B cell (primary cell): ENCODE measurements at places on chromosomes 1 and 21.

- no peak for DNase-seq
Measured at GRCh38 chr1:192225703-192226102, 67.4 kb downstream of the RGS18 start.

GRCh38 chr1:38641661-38642060 lies 217.9 kb downstream of the RRAGC start:
- no peak for DNase-seq

GRCh38 chr1:35884934-35885333 lies 1.9 kb downstream of the AGO1 start:
- DNase-seq = no peak

GRCh38 chr1:164433141-164433817 lies 125.7 kb upstream of the PBX1 start:
- no peak for DNase-seq

DNA sequence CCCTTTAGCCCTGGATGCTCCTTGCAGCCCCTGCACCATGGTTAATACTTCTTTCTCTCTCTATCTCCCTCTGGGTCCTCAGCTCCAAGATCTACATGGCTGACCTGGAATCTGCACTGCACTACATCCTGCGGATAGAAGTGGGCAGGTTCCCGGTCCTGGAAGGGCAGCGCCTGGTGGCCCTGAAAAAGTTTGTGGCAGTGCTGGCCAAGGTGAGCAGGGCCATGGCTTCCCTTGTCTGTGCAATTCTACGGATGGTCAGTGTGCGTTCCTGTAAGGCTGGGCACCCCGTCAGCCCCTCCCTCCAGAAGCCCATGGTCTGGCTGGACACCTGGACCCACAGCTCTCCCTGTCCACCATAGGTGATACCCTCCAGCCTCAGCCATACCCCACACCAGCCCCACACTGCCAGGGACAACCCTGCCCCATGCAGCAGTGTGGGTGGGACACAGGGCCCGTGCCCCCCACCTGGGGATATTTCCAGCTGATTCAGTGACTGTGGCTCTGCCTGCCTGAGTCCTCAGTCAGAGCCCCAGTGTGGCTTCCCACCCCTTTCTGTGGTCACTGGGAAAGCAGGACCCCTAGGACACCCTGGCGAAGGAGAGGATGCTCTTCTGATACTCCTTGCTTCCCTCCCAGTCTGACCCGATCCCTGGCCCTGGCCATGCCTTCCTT lies 31.4 kb downstream of the QSOX1 start:
- no peak for DNase-seq

DNA sequence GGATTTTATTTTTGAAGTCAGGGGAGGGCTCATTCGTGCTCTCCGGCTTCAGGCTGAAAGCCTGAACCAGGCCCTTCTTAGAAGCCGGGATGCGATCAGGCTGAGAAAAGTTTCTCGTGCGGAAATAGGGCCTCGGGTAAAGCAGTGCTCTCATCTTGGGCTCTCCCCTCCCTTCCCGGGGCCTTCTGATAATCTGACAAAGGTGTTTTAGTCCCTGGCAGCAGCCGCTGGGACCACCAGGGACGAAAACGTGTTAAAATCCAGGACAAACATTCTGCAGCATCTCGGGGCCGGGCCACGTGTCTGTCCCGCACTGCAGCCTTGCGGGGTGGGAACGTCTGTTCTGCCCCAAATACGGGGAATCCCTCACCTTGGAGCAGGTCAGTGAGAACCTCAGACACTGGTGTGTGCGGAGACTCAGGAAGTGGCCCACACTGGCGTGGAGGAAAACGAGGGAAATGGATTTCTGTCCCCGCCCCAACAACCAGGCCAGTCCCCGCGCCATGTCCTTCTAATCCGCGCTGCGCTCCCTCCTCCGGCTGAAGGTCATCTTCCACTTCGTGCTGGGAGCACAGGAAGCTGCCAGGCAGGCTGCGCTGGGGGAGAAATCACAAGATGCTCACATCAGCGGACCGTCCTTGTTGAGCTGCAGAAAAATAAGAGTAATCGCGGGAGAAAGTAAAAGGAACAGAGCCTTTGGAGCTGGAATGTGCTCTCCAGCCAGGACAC lies 16.6 kb upstream of the AJAP1 start:
- DNase-seq = no peak

DNA sequence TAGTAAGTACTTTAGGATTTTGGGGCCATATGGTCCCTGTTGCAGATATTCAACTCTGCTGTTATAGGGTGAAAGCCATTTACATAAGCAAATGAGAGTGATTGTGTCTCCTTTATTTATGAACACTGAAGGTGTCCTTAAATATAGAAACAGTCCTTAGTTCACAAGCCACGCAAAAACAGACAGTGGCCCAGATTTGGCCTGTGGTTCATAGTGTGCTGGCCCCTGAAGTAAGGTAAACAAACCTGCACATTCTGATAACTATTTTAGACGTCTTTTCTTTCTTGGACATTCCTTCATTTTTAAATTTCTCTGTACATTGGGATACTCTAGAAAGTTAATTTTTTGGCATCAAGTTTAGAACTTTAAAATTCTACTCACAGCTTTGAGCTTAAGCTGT lies 23.5 kb downstream of the RAP1A start:
- DNase-seq = no peak

- DNase-seq = no peak
Measured at GRCh38 chr1:180636138-180636537, 4.3 kb downstream of the XPR1 start.

GRCh38 chr21:44992608-44993031 lies 52.8 kb downstream of the SLX9 start:
- DNase-seq = no peak

- DNase-seq = no peak
Measured at GRCh38 chr21:34157521-34157920, 84.1 kb downstream of the MRPS6 start.

- DNase-seq = no peak
Measured at GRCh38 chr1:85313888-85314696, 37.7 kb upstream of the BCL10 start.

DNA sequence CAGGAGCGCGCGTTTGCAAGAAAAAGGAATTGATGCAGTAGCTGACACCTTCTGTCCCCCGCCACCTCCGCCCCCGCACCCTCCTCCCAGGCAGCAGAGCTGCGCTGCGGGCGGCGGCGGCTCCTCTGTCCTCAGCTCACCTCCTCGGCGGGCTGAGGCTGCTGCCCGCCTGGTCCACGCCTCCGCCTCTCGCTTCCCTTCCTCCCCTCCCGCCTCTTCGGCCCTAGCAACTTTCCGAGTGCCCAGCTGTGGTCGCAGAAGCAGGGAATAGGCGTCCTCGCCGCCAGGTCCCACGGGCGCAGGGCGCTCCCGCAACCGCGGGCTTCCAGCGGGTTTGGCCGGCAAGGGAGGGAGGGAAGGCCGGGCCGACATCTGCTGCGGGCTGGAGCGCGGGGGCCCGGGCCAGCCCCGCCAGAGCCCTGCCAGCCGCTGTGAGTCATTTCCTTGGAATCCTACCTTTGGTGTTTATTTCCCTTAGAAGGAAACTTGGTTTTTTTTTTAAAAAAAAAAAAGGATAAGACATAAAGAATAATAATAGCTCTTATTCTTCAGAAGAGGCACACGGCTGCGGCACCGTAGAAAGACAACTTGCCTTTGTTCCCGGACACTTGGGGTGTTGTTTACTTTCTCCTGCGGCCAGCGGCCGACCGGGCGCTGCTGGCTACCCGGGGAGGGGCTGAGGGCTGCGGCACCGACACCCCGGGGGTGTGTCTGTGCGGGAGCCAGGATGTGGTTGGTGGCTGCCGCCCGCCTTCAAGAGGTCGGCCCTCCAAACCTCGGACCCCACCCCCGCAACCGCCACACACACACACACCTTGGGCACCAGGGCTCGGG lies 1.1 kb downstream of the SERTAD4 start:
- peak; percentile 12 for DNase-seq

- no peak for DNase-seq
Measured at GRCh38 chr1:94646786-94647555, 105.4 kb upstream of the F3 start.

GRCh38 chr1:168822911-168823310 lies 93.9 kb upstream of the DPT start:
- DNase-seq = no peak

- DNase-seq = no peak
Measured at GRCh38 chr1:212945463-212946160, 4.7 kb upstream of the VASH2 start.

GRCh38 chr1:36199934-36200741 lies 24.1 kb upstream of the THRAP3 start:
- DNase-seq = no peak

DNA sequence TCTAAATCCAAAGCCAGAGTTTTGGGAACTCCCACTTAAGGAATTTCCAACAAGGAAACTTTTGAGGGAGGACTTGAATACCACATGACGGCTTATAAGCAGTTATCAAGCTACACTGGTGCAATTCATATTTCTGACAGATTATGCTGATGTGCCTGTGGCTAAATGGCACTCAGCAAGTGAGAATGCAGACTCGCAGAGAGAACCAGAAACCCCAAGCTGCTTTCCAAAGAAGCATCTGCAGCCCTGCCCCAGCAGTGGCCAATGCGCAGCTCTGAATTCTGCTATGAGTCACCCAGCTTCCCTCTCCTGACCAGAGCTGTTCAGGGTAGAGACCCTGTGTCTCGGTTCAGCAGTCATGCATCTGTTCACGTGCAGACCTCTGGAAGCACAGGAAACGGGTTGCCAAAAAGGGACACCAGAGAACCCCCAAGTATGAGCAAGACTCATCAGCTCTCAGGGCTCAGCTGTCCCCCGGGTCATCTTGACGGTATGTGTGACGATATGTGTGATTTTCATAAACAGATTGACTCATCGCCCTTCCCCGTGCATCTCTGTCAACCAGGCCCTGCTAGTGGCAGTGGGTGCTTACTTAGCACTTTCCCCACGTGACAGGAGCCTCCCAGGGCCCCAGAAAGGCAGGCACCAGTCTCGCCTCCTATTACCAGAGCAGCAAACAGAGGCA lies 76.3 kb downstream of the ITPKB start:
- peak; percentile 96 for DNase-seq

GRCh38 chr1:12539320-12539704 lies 78.7 kb downstream of the DHRS3 start:
- DNase-seq = no peak

DNA sequence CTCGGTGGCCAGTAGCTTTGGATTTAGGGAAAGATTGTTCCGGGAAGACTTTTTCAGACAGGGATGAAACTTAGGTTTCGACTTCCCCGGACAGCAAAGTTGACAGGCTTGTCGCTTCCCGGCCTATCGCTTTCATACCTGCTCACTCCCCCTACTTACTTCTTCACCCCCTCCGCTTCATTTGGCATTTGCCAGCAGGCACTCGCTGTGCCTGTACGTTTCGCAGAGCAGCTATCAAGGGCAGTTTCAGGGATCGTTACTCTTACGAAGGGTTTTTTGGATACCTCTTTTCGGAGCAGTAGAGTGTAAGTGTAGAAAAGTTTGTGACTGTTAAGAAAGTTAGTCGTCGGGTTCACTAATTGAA lies 393 bp downstream of the BLZF1 start:
- DNase-seq = no peak

DNA sequence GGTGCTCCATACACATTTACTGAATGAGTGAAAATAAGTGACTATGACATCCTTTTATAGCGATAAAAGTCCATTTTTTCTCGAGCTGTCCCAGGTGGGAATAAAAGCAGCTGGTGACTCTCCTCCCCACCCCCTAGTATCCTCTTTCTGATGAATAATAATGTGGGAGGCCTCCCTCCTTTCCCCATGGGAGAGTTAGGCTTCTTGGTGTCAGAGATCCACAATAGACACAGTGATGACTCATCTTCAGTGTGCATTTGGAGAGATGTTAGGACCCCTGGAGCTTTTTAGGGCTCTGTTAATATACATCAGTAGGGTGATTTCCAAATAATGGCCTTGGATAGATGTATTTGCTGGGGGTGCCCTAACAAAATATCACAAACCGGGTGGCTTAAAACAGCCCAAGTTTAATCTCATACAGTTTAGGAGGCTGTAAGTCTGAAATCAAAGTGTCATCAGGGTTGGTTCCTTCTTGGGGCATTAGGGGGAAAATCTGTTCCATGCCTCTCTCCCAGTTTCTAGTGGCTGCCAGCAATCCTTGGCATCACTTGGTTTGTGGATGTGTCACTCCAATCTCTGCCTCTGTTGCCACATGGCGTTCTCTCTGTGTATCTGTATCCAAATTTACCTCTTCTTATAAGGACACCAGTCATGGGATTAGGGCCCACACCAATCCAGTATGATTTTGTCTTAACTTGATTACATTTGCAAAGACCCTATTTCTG lies 4.4 kb upstream of the PHC2 start:
- no peak for DNase-seq

DNA sequence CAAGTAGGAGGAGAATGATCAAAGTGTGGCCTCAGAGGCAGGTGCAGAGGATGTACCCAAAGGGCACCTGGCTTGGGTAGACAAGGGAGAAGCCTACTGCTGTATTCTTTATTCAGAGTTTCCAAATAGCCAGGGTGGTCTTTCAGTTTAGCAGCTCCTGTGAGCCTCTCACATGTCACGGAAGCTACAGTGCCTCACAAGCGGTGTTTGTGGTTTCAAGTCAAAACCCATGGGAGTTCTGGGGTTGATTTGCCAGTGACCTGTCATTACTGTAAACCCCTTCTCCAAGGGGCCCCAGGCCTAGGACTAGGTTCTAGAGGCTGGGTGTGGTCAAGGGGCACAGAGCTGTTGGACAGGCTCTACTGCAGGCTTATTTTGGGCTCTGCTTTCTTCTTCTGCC lies 10.2 kb upstream of the IL10 start:
- DNase-seq = peak; percentile 75

DNA sequence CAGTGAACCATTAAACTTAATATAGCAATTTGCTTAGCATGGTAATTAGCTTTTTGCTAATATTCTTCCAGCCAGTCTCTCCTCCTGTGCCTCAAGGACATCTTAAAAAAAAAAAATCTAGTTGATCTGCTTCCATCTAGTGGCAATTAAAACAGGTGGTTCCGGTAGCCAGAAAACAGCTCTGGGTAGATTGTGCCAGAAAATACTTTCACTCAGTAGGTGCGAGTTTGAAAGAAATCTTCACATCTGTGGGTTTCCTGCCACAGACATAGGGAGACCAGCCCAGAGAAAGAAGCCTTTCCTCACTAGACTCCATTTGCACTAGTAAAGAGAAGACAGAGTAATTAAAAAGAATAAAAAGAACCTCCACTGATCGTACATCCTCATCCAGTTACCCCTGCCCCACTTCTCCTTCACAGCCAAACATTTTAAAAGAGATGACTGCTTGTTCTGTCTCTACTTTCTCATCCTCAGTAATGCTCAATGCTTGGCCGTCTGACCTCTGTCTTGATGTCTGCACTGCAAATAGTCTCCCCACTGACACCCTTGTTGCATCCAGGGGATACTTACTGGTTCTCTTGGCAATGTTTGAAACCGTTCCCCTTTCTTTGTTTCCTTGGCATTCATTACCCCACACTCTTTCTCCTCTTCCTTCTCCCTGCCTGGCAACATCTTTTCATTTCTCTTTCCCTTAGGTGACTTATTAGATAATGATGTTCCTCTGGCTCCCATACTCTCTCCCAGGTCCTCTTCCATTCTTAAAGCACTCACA lies 16.9 kb downstream of the SELL start:
- peak; percentile 59 for DNase-seq

GRCh38 chr1:225426395-225427234 lies 1.2 kb downstream of the LBR start:
- DNase-seq = peak; percentile 83

DNA sequence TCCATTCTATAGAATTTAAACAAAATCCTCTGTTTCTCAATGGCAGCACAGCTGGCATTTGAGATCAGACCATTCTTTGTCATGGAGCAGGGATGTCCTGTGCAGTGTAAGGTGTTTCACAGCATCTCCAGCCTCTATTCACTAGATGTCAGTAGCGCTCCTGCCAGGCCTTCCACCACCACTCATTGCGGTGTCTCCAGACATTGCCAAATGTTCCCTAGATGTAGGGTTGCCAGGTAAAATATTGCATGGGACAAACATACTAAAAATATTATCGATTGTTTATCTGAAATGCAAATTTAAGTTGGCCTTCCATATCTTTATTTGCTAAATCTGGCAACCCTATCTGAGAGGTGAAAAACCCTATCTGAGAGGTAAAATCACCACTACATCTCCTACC lies 11.7 kb downstream of the ITLN2 start:
- no peak for DNase-seq
